Ovary (tissue), 10 donors: ENCODE measurements at places on chromosomes 16 and 17. TPM values are rescaled to one million over a fixed set of nuclear protein-coding genes. Genes with fewer than 3 reads are reported as not detected.

DNA sequence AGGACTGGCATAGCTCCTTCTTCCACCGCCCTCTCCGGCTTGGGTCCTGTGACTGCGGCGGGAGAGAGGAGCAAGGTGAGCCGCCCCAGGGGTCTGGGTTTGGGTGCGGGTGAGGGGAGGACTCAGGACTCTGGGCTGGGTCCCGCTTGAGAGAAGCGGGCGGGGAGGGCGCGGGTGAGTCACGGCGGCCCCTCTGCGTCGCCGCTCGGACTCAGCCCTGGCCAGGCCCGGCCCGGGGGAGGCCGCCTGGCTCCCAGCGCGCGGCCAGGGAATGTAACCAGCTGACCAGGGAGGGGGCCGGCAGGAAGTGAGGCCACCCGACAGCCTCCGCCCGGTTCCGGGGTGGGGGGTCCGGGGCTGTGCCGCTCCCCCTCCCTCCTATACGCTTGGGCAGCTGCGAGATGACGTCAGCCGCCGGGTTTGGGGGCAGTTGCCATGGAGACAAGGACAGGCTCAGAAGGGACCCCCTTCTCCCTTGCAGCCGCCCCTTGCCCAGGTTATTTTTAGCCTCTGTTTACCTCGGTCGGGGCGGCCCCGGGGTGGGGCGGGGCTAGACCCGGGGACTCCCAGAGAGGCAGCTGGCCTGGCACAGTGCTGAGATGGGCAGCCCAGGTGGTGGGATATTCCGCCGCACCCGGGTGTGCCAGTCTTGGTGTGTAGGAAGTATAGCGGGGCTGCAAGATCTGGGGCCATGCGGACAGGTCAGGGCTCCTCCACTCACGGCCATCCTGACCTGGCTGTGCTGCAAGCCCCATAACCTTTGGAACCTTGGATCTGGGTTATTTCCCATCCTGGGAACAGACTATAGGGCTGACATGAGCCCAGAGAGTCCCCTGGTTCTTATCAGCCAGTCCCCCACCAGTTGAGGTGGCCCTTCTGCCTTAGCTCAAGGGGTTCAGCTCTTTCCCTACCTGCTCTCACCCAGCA is 1.6 kb downstream of the RIPOR1 start:
- DNase-seq: peak; percentile 87

- DNase-seq: no peak
Observed at GRCh38 chr17:50946891-50947781, 81.0 kb upstream of the TOB1 start.

DNA sequence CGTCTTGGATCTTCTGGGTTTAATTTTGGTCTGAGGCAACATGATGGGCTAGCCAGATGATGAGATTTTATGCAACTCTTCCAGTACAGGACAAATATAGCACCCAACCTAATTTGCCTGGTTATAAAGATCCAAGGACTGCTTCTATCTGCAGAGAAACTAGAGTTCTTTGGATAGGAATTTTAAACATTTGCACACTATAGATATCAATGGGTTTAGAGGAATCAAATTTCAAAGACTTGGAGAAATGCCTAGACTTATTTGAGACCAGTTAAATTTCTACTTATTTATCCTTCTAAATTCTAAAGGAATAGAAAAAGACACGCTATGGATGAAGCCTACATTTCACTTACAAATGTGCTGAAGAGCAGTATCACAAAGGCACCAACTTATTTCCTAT is 12.6 kb downstream of the PMFBP1 start:
- DNase-seq: no peak

DNA sequence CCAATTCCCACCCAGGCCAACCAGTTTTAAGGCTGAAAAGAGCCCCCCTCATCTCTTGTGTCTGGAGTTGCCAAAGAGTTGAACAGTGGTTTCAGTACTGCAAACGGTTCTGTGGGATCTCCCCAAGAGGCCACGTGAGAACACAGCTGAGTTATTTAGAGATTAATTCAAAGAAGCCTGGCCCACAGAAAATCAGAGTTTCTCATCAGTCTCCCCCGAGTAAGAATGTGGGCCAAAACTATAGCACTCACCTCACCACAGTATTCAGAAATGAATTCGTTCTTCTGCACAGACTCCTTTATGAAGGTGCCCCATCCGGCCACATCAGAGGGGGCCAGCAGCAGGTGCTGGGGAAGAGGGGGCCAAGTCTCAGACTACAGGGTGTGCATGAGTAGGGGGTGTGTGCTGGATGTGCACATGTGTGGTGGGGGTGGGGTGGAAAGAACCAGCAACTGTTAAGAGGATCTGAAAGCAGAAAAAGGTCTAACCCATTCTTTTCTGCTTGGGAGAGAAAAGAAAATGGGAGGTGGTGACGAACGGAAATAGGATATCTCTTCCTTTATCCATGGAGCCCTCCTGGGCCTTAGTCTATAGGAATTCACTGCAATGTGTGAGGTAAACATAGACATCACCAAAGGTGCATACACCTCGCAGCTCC is 22.6 kb downstream of the CNTNAP1 start:
- no peak for DNase-seq

GRCh38 chr17:54172096-54172984 is 349.6 kb downstream of the KIF2B start:
- no peak for DNase-seq

HES7 gene
- polyA plus RNA-seq: 0.25 TPM

- DNase-seq: peak; percentile 80
Observed at GRCh38 chr16:17467923-17468540, 2.7 kb downstream of the XYLT1 start.

GRCh38 chr16:88369447-88370008 is 13.2 kb upstream of the ZNF469 start:
- no peak for DNase-seq

DNA sequence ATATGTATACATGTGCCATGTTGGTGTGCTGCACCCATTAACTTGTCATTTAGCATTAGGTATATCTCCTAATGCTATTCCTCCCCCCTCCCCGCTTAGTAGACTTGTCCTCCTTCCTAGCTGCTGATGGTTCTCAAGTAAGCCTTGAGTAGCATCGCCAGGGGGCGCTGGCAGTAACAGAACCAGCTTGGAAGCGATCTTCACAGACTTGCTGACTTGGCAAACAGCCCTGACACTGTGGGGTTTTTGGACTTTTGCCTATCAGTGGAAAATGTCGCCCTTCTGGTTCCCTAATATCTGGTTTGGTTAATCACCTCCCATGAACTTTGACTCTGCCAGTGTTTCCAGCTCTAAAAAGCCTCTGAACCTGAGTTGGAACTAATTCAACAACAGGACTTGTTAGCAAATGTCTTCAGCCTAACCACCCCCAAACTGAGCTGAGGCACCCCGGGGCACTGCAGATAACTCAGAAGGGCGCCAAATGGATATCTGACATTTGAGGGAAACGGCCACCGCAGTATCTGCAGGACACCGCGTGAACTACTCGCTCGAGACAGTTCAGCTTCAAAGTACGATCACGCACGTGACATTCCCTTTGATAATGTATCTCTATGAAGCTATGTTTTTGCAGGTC is 15.4 kb upstream of the SPATA32 start:
- DNase-seq: peak; percentile 94

TVP23C gene
- 11.5 TPM for polyA plus RNA-seq

- DNase-seq: no peak
Observed at GRCh38 chr17:81127526-81128177, 37.7 kb upstream of the PVALEF start.

NEUROD2 gene
- polyA plus RNA-seq: not detected

CDH11 gene
- 118 TPM for polyA plus RNA-seq

HS3ST2 gene
- 6.4 TPM for polyA plus RNA-seq
